ENCODE measurements at places on chromosomes 13 and 19.

DNA sequence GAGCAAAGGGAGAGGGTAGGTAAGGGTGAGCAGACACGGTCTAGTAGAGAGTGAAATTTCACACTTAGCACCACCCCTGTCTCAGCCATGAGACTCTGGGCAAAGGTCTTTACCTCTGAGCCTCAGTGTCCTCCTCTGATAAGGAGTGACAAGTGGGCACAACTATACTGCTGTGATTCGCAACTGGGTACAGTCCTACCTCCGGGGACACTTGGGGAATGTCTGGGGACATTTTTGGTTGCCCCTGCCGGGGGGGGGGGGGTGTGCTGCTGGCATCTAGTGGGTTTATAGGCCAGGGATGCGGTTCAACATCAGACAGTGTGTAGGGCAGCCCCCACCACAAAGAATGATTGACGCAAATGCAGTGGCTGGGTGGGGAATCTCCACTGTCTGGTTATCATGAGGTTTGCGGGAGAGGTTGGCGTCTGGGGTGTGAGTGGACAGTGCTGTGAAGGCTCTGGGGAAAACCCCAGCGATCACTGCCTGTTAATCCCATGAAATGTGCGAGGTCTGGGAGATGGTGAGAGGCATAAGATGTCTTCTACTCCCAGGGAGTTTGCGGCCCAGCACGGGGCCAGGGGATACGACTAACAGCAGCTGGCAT lies 4.3 kb downstream of the NACC1 start:
- DNase-seq: no peak

- DNase-seq: no peak
Measured at GRCh38 chr19:16032509-16033135, 43.7 kb upstream of the TPM4 start.

DNA sequence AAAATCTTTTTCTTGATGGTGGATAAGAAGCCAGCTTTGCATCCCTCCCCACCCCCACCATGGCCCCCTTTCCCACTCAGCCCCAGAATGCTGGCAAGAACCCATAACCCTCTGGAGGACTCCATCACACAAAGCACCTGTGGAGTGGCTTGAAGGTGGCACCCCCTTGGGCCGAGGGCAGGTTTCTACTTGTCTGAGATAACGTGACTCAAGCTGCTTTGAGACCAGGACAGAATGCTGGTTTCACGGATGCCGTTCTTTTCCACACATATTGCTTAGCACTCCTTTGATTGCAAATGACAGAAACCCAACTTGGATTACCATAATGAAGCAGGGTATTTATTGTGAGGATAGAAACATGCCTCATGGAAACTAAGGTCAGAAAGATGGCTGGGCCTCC lies 82.2 kb downstream of the LACC1 start:
- DNase-seq: no peak

GRCh38 chr13:86399572-86399971 lies 600.4 kb upstream of the SLITRK6 start:
- DNase-seq: no peak

- DNase-seq: no peak
Measured at GRCh38 chr13:42971691-42972347, 20.2 kb downstream of the EPSTI1 start.

DNA sequence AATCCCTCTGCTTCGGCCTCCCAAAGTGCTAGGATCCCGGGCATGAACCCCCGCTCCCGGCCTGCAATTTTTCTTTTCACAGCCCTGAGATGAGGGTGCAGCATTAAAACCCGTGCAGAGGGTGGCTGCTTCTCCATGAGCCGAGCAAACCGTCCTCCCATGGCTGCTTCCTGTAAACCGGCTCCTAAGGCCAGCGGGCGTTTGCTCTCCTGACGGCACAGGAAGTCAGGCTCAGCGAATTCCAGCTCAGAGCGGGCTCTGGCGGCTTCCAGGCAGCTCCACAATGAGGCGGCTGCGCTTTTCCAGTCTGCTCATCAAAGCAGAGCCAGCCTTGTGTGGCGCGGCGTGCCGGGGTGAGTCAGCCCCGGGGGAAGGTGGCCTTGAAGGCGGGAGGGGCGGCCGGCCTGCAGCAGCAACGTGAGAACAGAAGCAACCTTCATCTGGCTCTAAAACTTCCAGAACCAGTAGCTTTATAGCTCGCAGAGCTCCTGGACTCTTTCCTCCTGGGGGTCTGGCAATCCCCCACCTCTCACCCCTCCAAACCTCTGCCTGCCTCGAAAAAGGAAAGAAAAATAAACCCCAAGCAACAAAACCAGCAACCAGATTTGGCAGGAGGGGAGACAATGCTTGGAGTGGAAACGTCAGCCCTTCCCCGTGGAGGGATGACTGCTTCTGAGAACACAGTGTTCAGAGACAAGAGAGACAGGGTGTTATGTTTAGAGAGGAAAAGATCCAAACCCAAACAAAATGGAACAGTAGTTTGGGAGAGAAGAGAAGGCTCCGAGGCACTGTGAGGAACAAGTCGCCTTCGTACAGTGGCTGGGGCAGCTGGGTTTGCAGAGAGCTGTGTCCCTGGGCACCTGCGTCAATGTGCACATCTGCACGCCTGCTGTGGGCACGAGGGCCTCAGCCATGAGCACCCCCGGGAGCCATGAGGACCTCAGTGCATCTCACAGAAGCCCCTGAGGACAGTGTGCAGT lies 67.8 kb downstream of the GADD45B start:
- peak; percentile 62 for DNase-seq
